ENCODE measurements at places on chromosomes 3 and 15. TPM values are rescaled to one million over a fixed set of nuclear protein-coding genes. Genes with fewer than 3 reads are reported as not detected.

GUCA1C gene
- total RNA-seq, result not detected

GPR87 gene
- 0.19 TPM for total RNA-seq

ABHD5 gene
- 11.0 TPM for total RNA-seq

CP gene
- not detected for total RNA-seq

P3H2 gene
- not detected for total RNA-seq

IL20RB gene
- total RNA-seq, result 0.59 TPM

C2CD4B gene
- not detected for total RNA-seq

ELP6 gene
- 32.7 TPM for total RNA-seq

VWA5B2 gene
- not detected for total RNA-seq

GXYLT2 gene
- total RNA-seq, result not detected

DNA sequence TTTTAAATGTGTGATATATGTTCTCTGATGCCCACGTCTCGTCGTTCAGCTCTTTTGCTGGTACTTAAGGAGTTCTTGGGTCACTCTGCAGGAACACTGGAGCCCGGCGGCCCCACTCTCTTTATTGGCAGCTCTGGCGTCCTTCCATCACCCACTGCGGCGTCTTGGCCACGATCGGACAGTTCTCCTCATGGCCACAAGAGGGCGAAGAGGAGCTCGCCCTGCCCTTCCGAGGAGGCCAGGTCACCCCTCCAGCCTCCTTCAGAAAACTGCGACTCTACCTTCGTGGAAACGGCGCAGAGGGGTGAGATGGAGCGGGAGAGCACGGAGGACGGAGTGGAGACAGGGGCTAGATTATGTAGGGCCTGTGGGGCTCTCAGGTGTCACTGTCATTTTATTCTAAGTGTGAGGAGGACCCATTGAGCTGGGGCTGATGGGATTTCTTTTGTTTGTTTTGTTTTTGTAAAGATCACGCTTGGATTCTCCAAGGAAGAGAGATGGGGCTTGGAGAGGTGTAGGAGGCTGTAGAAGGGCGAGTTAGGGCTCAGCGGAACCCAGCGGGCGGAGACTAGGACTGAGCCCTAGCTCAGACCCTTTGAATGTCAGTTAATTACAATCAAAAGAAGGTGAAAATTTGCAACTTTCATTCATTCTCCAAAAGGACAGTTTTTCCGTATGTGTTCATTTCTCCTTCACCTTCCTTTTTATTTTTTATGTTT lies 28.0 kb upstream of the GABRA5 start:
- peak; percentile 7 for DNase-seq

DNA sequence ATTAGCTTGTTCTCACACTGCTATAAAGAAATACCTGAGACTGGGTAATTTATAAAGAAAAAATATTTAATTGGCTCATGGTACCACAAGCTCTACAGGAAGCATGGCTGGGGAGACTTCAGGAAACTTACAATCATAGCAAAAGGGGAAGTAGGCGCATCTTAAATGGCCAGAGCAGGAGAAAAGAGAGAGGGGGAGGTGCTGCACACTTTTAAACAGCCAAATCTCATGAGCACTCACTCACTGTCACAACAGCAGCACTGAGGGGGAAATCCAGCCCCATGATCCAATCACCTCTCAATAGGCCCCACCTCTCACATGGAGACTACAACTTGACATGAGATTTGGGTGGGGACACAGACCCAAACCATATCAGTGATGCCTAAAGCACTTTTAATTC lies 82.5 kb downstream of the DCLK3 start:
- DNase-seq, result no peak

- DNase-seq, result no peak
These were observed 47.3 kb downstream of the TMEM44 start for GRCh38 chr3:194585880-194586281.

- no peak for DNase-seq
These were observed 184.1 kb upstream of the TP63 start for GRCh38 chr3:189446959-189447560.

- DNase-seq, result no peak
These were observed 326.9 kb downstream of the IL5RA start for GRCh38 chr3:2783261-2783660.

DNA sequence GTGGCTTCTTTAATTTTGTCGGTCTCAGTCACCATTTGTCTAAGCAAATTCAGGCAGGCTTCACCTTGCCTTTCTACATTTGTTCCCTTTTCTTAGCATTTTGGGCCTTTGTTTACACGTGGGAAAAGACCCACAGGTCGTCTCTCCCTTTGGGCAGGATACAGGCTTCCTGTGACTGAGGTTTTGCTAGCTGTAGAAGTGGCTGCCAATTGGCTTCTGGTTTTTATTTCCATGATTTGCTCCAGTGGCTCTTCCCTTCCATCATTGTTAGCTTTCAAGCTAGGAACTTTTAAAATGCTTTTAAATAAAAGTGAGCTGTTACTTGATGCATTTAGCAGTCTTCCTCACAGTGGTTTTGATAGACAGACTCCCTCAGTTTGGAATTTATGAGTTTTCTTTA lies 37.3 kb downstream of the MLH1 start:
- no peak for DNase-seq

DNA sequence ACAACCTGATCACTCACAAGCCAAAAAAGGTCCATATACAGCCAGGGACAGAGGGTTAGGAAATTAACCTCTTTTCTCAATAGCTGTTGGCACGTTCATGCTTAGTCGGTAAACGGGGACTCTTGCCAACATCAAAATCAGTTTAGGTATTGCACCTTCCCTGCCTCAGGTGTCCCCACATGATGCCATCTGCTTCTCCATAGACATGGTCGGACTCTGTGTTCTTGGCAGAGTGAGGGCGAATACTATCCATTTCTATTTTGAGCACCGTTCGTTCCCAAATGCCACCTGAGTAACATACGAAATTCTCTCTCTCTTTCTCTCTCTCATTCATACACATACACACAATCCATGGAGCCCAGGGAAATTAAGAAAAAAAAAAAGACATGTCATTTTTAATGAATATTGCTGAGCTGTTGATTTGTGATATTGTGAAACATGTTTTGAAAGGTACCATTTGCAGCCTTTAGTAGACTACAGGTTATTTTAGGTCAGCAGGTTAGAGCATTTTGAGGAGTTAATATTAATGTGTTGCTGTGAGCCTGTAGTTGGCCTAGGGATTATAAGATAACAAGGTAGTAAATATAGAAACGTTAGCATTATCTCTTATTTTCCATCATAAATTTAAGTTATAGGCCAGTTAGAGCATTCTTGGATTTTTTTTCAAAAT lies 78.5 kb downstream of the GHSR start:
- no peak for DNase-seq

DNA sequence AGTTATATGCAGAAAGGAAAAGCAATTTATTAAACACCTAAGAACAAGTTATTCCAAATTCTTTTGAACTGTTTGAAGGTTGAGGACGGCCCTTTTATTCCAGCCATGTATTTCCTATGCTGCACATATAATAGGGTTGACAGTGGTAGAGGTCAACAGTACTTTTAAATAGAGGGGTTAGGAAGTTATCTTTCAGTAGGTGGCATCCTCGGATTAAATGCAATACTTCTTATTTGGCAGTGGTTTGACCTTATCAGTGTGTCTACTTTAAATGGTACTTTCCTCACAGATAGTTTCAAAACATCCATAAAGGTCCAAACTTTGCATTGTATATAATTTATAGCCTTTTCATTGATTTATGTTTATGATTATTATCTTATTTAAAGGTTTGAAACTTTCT lies 558.7 kb downstream of the TUSC7 start:
- DNase-seq, result no peak

GRCh38 chr15:26868029-26868685 lies 1.3 kb downstream of the GABRA5 start:
- no peak for DNase-seq

DNA sequence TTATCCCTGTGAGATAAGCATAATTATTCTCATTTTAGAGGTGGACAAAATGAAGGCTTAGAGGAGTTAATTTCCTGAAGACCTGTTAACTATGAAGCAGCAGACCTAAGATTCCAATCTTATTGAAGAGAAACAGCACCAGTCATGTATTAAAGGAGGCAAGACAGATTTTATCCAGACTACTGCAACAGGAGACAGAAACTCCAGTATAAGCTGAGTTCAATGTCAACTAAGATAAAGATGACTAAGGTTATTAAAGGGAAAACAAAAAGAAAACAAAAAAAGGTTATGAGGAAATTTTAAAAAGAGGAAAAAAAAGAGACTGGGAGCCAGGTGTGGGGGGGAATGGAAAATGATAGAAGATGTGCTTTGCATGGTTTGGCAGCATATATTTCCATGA lies 707.7 kb upstream of the NR2F2 start:
- no peak for DNase-seq

All from activated naive CD4-positive, alpha-beta T cell treated with anti-CD3 and anti-CD28 coated beads for 36 hours (primary cell).